Central memory CD4-positive, alpha-beta T cell (primary cell): ENCODE measurements at places on chromosomes 5 and 9.
A peak's percentile ranks its signal among the peaks of the same experiment; 100 is the strongest.

DNA sequence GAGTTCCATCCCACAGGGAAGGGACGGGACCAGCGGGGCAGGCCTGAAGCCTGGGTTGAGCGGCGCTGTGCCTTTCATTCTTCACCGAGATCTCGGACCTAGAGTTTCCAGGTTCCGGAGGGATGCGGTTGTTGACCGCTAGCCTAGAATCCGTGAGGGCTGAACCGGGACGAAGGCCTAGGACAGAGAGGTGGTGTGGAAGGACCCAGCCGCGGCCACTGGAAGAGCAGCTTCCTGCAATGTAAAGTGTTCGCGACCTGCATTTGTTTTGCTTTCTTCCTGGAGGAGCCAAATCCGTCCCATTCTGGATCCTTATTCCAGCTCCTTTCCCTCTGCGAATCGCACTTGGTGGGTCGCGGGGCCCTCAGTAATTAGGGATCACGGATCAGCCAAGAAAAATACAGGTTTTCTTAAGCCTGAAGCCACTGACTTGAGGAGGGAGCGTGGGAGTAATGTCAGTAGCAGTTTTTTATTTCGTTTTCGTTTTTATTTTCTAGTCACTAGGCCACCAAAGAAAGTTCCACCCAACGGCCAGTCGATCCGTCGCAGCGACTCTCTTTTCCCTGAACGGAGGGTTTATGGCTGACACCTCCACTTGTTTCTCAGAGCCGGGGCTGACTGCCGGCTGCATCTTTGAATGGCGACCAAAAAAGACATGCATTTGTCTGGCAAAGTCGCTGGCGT, 48.6 kb downstream of the ANXA2R start:
- DNase-seq = no peak

DNA sequence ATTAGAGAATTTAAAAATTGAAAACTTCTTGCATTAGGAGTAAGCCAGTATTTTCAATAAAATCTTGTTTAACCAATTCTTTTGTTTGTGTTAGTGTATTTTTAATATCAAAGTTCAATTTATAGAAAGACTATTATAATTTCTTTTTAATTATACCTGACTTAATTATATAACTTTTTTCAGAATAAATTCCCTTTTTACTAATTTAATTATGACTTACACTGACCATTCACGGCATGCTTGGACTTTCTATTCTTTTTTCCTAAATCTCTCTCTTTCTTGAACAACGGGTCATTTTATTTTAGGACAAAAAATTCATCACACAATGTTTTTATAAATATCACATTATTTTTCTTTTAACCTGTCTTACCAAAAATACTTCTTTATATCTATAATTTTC, 555.3 kb upstream of the PTGER4 start:
- no peak for DNase-seq

- DNase-seq = no peak
These were observed 7.5 kb downstream of the ADAMTS6 start for GRCh38 chr5:65474130-65474711.

- no peak for DNase-seq
These were observed 7.3 kb upstream of the SLC25A48 start for GRCh38 chr5:135826994-135827671.

GRCh38 chr9:95746408-95747180, 128.9 kb upstream of the ERCC6L2 start:
- no peak for DNase-seq

- DNase-seq = no peak
These were observed 15.4 kb upstream of the GAS1 start for GRCh38 chr9:86962692-86963091.

DNA sequence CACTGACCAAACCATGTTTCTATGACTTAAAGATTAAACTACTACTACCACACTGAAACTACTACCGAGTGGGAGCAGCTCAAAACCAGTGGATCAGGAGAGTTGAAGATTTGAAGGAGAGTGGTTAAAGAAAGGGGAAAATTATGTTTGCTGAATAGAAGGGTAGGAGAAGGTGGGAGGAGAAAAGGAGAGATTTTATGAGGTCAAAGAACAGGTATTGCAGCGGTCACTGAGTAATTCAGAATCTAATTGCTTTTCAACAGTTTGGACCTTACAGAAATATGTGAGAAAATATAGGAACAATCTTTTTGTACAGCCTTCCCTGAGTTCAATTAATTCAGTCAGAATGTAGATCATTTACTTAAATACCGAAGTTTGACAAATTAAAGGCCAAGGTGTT, 24.6 kb downstream of the EDIL3 start:
- no peak for DNase-seq

DNA sequence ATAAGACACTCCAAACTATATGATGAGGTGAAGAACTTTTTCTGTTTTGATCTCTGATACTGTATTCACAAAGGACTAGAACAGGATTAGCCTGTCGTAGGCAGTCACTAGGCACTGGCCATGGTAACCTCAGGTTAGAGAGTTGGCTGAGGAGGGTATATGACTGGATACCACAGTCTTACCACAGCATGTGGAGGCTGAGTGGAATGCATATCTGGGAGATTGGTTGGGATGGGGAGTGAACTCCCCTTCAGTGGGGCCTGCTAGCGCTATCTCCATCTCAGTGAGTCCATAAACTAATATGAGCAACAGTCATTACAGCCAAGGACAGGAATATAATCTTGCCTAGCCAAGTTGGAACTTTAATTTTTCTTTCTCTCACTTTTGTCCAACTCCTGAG, 339.1 kb downstream of the SPATA31D1 start:
- no peak for DNase-seq

- DNase-seq = no peak
These were observed 42.9 kb downstream of the FOXD1 start for GRCh38 chr5:73405691-73406090.

- DNase-seq = peak; percentile 55
These were observed 3.2 kb downstream of the PIP5KL1 start for GRCh38 chr9:127927201-127927987.

GRCh38 chr9:17881371-17881770, 302.5 kb downstream of the SH3GL2 start:
- DNase-seq = no peak

GRCh38 chr5:4737868-4738267, 402.3 kb upstream of the ADAMTS16 start:
- no peak for DNase-seq

GRCh38 chr5:177496070-177496726, 1.2 kb downstream of the PDLIM7 start:
- no peak for DNase-seq

DNA sequence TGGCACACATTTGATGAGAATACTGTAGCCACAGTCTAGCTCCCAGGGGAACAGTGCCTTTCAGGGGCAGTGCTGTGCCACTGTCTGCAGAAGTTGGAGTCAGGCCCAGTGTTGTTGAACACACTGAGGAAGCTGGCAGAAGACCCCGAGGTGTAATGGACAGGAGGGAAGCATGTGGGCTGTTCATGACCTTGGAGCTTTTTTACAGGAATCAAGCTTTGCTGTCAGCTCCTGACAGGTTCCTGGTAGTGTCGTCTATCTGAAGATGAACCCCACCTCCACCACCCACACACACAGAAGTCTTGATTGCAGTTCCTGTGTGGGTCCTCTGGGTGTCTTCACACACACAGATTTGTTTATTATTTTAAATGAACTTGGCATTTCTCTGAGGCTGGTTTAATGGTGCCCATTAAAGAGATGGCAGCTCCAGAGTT, 40.3 kb upstream of the TNFAIP8 start:
- DNase-seq = peak; percentile 68
